ENCODE measurements at places on chromosomes 4 and X. TPM values are rescaled to one million over a fixed set of nuclear protein-coding genes. Genes with fewer than 3 reads are reported as not detected.

Gene SLC38A5
- total RNA-seq = 25.1 TPM

Gene ADH1A
- not detected for total RNA-seq

GRCh38 chr4:152949930-152950329, 13.8 kb downstream of the FHDC1 start:
- H3K36me3 ChIP-seq = no peaks in the 10 kb centered on the region
- no peak for DNase-seq
- H3K27ac ChIP-seq = no peak overlapping the region
- peaks cover 3% of the 10 kb centered on the region for H3K27me3 ChIP-seq

GRCh38 chr4:7808752-7809151, 130.9 kb downstream of the AFAP1 start:
- no peaks in the 10 kb centered on the region for H3K27me3 ChIP-seq
- no peak overlapping the region for H3K4me3 ChIP-seq
- peaks cover 50% of the 10 kb centered on the region for H3K4me1 ChIP-seq
- peak; percentile 83 for DNase-seq
- peaks cover 23% of the 10 kb centered on the region for H3K36me3 ChIP-seq
- H3K27ac ChIP-seq = peak overlapping the region; percentile 97

- H3K4me1 ChIP-seq = no peaks in the 10 kb centered on the region
- no peaks in the 10 kb centered on the region for H3K27me3 ChIP-seq
- no peaks in the 10 kb centered on the region for H3K36me3 ChIP-seq
- H3K4me3 ChIP-seq = no peak overlapping the region
- DNase-seq = no peak
Observed at GRCh38 chrX:40199704-40200103, 101.9 kb upstream of the BCOR start.

DNA sequence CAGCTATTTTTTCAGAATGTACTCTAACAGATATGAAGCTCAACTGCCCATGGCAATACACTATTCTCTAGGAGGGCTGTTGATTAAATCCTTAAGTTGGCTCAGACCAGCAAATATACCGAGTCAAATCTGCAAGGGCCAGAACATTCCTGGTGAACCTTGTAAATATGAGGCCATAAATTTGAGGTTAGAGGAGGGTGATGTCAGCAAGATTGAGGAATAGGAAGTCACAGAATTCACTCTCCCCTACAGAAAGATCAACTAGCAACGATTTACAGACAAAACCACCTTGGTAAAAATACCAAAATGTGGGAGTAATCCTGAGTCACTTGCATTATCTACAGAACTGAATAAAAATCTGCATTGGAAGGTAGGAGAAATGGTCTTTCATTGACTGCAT, 399.3 kb downstream of the GPM6A start:
- no peaks in the 10 kb centered on the region for H3K4me1 ChIP-seq
- no peak overlapping the region for H3K4me3 ChIP-seq
- H3K36me3 ChIP-seq = no peaks in the 10 kb centered on the region
- H3K27me3 ChIP-seq = no peaks in the 10 kb centered on the region

DNA sequence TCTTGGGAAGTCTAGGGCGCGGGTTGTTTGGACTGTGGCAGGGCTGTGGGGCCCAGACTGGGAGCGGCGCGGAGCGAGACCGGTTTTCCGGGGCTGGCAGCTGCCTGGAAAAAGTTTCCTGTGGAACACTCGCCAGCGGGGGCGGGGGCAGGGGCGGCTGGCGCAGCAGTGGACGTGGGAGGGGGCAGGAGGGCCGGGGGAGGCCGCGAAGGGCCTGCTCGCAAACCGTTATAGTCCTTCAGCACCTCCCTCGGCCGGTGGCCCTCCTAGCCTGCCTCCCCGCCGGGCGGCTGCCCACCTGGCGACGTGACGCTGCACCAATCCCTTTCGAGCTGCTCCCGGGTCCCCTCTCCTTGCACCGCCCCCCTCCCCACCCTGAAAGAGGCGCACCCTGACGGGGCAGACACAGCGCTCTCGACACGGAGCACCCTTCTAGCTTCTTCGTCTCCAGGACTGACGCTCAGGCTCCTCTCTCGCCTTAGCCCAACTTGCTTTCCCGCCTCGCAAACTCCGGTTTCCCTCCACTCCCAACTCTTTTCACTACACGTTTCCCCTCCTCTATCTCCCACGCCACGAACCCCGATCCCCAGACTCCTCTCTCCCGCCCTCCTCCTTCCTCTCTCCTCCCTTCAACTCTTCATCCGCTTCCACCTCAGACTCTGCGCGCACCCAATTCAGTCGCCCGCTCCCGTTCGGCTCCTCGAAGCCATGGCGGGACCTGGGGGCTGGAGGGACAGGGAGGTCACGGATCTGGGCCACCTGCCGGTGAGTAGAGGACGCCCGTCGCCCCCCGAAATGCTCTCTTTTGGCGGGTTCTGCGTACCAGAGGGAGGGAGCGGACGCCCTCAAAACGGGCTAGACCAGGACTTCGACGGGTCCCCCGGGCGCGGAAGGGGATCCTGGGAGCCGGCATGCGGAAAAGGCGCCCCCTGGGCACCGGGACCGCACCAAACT, at the start of gene NRK:
Gene NRK, plus strand, starts transcription at position 402 of the 954 bp plus-strand sequence. Its CDS starts 307 bp downstream, at position 709.
- H3K4me1 ChIP-seq = peaks cover 9% of the 10 kb centered on the region
- H3K27me3 ChIP-seq = no peaks in the 10 kb centered on the region
- H3K36me3 ChIP-seq = no peaks in the 10 kb centered on the region
- DNase-seq = peak; percentile 31

- H3K4me3 ChIP-seq = no peak overlapping the region
- H3K4me1 ChIP-seq = no peaks in the 10 kb centered on the region
- H3K36me3 ChIP-seq = no peaks in the 10 kb centered on the region
- H3K27ac ChIP-seq = no peak overlapping the region
- no peaks in the 10 kb centered on the region for H3K27me3 ChIP-seq
- no peak for DNase-seq
Observed at GRCh38 chr4:157204634-157205244, 15.8 kb upstream of the GRIA2 start.

- H3K27ac ChIP-seq = no peak overlapping the region
- no peak for DNase-seq
- H3K36me3 ChIP-seq = no peaks in the 10 kb centered on the region
- no peak overlapping the region for H3K4me3 ChIP-seq
- H3K4me1 ChIP-seq = no peaks in the 10 kb centered on the region
- no peaks in the 10 kb centered on the region for H3K27me3 ChIP-seq
Observed at GRCh38 chr4:189802884-189803283, 137.8 kb upstream of the FRG1 start.

GRCh38 chr4:185128272-185129119, 14.6 kb upstream of the SLC25A4 start:
- H3K27ac ChIP-seq = no peak overlapping the region
- peaks cover 7% of the 10 kb centered on the region for H3K27me3 ChIP-seq
- H3K36me3 ChIP-seq = no peaks in the 10 kb centered on the region
- H3K4me1 ChIP-seq = peaks cover 15% of the 10 kb centered on the region

GRCh38 chrX:136204571-136204970, 46.6 kb downstream of the MAP7D3 start:
- H3K36me3 ChIP-seq = no peaks in the 10 kb centered on the region
- H3K27me3 ChIP-seq = no peaks in the 10 kb centered on the region
- H3K4me1 ChIP-seq = peaks cover 13% of the 10 kb centered on the region
- no peak overlapping the region for H3K4me3 ChIP-seq
